Right ventricle myocardium superior (tissue), 1 donor: ENCODE measurements at places on chromosomes 3 and 15. TPM values are rescaled to one million over a fixed set of nuclear protein-coding genes. Genes with fewer than 3 reads are reported as not detected.

CACNA2D3 gene
- 35.5 TPM for total RNA-seq

ZNF774 gene
- total RNA-seq = 2.2 TPM

DNA sequence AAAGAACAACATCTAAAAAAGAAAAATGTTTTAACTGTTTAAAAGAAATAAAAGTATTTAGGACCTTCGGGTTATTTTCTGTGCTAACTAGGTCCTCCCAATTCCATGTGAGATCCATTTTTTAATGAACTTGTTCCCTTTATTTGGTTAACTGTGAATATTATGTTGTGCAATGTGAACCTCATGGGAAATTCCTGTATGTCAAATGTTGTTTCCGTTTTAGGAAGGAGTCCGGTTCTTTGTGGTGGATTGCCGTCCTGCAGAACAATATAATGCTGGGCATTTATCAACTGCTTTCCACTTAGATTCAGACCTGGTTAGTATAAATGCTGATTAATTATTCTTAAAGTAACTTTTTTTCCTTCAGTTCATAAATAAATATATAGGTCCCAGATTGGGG lies 35.5 kb upstream of the NIT2 start:
- no peak for DNase-seq

GRCh38 chr15:66673410-66674322 lies 28.4 kb upstream of the SMAD6 start:
- peak; percentile 64 for DNase-seq

DNA sequence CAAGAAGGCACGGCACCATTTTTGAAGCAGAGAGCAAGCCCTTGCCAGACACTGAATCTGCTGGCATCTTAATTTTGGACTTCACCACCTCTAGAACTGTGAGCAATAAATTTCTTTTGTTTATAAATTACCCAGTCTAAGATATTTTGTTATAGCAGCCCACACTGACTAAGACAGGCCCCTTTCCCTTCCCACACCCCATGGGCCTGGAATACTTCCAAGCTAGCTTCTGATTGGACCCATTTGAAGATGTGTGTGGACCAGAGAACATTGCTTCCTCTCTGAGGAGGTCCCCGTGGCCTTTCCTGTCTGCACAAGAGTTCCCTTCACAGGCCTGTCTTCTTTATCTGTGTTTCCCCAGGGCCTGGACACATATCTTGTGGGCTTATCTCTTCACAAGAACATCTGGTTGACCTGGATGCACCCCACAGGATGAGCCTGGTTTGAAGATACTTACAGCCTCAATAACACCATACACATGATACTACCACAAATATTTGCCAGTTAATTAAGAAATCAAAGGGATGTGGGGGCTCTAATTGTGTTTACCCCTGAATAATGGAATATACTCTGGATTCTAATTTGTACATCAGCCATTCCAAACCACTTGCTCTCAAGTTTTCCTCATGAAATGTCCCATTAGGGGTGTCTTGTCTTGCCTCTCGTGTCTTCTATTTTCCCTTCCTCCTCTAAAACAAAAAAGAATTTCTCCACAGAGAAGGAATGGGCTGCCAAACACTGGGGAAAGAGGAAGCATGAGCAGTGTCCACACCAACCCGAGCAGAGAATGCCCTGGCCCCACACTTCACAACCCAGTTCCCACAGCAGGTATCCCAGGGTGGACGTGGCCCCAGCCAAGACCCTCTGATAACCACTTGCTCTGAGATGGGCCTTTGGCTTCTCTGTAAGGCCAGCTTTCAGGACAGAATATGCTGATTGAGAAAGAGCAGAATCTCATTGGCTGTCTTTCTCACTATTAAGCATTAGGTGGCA lies 42.5 kb downstream of the GLB1 start:
- no peak for DNase-seq

GRCh38 chr3:9384141-9384828 lies 13.1 kb upstream of the SETD5 start:
- DNase-seq = no peak

- no peak for DNase-seq
Observed at GRCh38 chr3:78757731-78758130, 1010.1 kb downstream of the ROBO1 start.

DNA sequence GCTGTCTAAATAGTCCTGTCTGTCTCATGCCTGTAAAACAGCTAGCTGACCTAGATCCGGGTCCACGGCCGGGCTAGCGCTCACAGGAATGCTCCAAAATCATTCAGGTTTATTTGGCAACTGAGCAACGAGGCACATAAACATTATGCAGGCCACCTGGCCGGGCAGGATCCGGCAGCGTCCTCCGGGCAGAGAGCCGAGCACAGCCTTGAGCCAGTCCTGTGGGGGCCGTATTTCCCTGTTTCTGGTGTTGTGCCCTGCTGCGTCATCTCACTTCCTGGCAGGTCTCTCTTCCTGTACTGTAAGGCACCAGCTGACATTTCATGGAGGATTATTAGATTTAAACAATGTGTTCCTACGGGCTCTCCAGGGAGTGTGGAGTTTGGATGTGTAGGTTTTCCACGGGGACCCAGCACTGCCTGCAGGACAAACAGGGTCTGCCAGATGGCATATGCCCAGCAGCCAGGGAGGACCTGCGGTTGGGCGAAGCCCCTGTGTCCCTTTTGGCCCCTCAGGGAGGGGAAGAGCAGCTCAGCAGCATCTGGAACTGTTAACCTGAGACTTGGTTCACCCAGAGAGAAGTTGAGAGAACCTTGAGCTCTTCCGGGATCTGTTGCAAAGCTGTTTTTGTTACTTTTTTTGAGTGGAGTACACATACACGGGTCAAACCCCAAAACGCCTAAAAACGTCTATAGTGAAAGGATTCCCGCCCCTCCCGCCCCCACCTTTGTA lies 16.6 kb upstream of the LRRK1 start:
- DNase-seq = peak; percentile 82

- DNase-seq = no peak
Observed at GRCh38 chr15:90914305-90915080, 11.4 kb downstream of the MAN2A2 start.

DNA sequence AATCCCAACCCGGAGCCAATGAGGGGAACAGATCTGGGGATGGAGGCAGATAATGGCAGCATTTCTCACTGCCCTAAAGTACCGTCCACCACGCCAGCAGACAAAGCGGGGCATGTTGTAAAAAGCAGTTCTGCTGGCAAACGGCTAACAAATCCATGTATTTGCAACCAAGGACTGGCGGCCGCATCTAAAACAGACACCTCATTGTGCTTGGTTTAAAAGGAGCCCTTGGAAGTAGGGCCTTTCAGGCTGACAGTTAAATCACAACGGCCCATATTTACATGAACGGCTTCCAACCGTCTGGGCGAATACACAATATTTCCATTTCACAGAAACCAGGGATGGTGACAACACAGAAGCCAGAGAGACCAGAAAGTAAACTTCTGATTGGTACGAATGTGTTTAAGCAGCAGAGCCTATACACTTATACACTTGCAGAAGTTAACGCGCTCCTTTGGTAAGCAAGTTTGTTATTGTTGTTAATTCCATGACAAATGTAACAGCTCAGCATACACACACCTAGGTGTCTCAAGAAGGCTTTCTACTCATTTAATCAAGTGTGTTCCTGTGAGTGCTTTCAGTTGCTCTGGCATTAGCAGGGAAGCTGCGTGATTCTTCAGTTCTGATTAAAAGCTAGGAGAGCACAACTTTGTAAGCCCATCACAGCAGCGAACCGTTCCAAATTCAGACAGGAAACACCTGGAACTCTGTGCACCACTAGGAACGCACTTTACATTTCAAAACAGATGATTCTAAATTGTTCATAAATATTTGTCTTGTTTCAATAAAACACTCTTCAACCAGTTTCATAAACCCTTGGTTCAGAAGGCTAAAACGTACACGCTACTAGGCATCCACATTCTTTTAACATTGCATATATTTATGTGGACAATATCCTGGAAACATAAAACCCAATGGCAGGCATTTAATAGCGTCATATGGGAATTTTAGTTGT lies 112.9 kb downstream of the PDZRN3 start:
- no peak for DNase-seq

- DNase-seq = no peak
Observed at GRCh38 chr15:89429023-89429422, 67.4 kb downstream of the RHCG start.

- no peak for DNase-seq
Observed at GRCh38 chr3:59531066-59531745, 481.4 kb upstream of the CFAP20DC start.

DNA sequence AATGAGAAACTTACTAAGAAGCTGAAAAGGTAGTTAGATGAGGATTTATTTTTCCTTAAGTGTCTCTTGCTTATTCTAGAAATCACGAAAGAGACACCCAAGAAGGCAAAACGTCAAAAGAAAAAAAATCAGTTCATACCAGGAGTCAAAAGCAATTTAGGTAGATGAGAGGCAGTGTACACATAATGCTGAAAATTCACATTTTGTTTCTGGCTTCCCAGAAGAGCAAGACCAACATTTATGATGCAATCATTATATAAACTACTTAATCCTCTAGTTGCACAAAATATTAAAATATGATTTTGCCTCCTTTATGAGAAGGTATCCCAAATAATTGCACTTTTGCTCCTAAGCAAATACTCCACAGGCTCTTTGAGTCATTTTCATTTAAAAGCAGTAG lies 228.0 kb downstream of the FMN1 start:
- DNase-seq = no peak

GRCh38 chr15:73058437-73058836 lies 6.2 kb downstream of the NEO1 start:
- no peak for DNase-seq

GRCh38 chr3:147903026-147903425 lies 493.9 kb downstream of the ZIC1 start:
- DNase-seq = no peak

- DNase-seq = no peak
Observed at GRCh38 chr3:28982906-28983305, 298.0 kb upstream of the RBMS3 start.
